ENCODE measurements at places on chromosomes 5 and 9. TPM values are rescaled to one million over a fixed set of nuclear protein-coding genes. Genes with fewer than 3 reads are reported as not detected.

Gene PCDHA8
- total RNA-seq, result not detected

Gene BARHL1
- total RNA-seq, result not detected

Gene DMRT1
- 0.46 TPM for total RNA-seq

Gene TUSC1
- total RNA-seq, result not detected

Gene SCAMP1
- 41.7 TPM for total RNA-seq

Gene SKIC3
- 62.5 TPM for total RNA-seq

Gene MEIKIN
- total RNA-seq, result not detected

Gene CCNO
- total RNA-seq, result 7.1 TPM

Gene CDC20B
- not detected for total RNA-seq

Gene PCDHGB1
- 1.4 TPM for total RNA-seq

Gene TTC39B
- 0.51 TPM for total RNA-seq

Gene ANKRD31
- not detected for total RNA-seq

Gene COX7C
- total RNA-seq, result 539 TPM

Gene UBAC1
- total RNA-seq, result 63.1 TPM

Gene GARIN3
- not detected for total RNA-seq

Gene FAM120AOS
- total RNA-seq, result 37.0 TPM

Gene PCDH1
- total RNA-seq, result 2.7 TPM

Gene CER1
- total RNA-seq, result not detected

Gene PCDHA11
- total RNA-seq, result 1.9 TPM
